ENCODE measurements at places on chromosomes 11 and 22. TPM values are rescaled to one million over a fixed set of nuclear protein-coding genes. Genes with fewer than 3 reads are reported as not detected.

Gene EHF
- 342 TPM for total RNA-seq

Gene CSNK2A3
- total RNA-seq = 0.84 TPM

Gene FLRT1
- not detected for total RNA-seq

Gene OR1S1
- total RNA-seq = not detected

Gene C11orf68
- 16.9 TPM for total RNA-seq

Gene FCHSD2
- total RNA-seq = 7.3 TPM

Gene ANGPTL5
- not detected for total RNA-seq

Gene OR52H1
- not detected for total RNA-seq

Gene TRIM44
- total RNA-seq = 22.7 TPM

Gene LAYN
- 1.9 TPM for total RNA-seq

Gene MLC1
- total RNA-seq = not detected

Gene ARHGAP1
- total RNA-seq = 88.7 TPM

Gene E2F8
- total RNA-seq = 5.2 TPM

Gene TSPAN32
- total RNA-seq = not detected

Gene SCN3B
- total RNA-seq = 0.24 TPM

Gene TUB
- 1.00 TPM for total RNA-seq

Gene SEPTIN5
- total RNA-seq = 31.3 TPM

Gene MPZL2
- total RNA-seq = 457 TPM

Gene GRAMD1B
- 1.4 TPM for total RNA-seq

Gene SCGB1C1
- not detected for total RNA-seq

Gene POLA2
- total RNA-seq = 11.2 TPM

Gene CRYAB
- total RNA-seq = 19.6 TPM

Gene BTG4
- not detected for total RNA-seq

Gene UNC93B1
- 15.7 TPM for total RNA-seq

Data from esophagus mucosa (tissue), 1 donor.